ENCODE measurements at places on chromosomes 2 and 18. TPM values are rescaled to one million over a fixed set of nuclear protein-coding genes. Genes with fewer than 3 reads are reported as not detected.

GRCh38 chr2:102484310-102485061 lies 11.5 kb downstream of the SLC9A4 start:
- H3K4me1 ChIP-seq: no peaks in the 10 kb centered on the region
- peaks cover 8% of the 10 kb centered on the region for H3K27me3 ChIP-seq
- DNase-seq: no peak
- H3K4me3 ChIP-seq: no peak overlapping the region
- H3K36me3 ChIP-seq: no peaks in the 10 kb centered on the region
- no peak overlapping the region for H3K27ac ChIP-seq

DNA sequence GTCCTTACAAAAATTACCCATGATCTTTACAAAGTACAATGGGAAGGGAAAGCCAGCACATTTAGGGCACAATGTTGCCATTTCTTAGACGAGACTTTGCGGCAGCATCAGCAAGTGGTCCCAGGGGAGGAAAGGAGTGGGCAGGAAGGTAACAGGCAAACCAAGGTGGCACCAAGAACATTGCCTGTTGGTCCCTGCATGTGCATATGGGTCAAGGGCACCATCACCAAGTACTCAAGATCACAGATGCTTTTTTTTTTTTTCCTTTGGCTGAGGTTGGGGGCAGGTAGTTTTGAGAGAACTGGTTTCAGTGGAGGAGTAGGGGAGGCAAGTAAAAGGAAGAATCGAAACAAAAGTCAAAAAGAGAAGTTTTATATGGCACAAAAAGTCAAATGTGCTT lies 752 bp upstream of the CYTIP start:
- no peaks in the 10 kb centered on the region for H3K4me1 ChIP-seq
- no peak overlapping the region for H3K4me3 ChIP-seq
- DNase-seq: no peak
- H3K27me3 ChIP-seq: no peaks in the 10 kb centered on the region

DNA sequence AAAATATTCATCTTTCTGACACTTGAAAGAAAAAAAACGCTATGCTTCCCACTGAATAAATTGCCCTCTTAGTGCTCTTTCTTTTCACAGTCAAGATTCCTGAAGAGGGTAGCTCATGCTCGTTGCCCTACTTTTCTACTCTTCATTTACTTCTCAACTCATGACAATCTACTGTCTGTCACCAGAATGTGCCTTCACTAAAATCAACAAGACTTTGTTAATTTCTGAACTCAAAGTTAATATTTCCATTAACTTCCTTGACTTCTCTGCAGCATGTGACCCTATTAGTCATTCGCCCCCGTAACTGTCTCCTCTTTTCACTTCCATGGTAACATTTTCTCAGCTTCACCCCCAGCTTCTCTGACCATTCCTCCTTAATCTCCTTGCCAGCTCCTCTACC lies 98.9 kb upstream of the MAPRE2 start:
- H3K4me3 ChIP-seq: no peak overlapping the region
- no peaks in the 10 kb centered on the region for H3K36me3 ChIP-seq
- H3K4me1 ChIP-seq: no peaks in the 10 kb centered on the region
- H3K27ac ChIP-seq: no peak overlapping the region
- H3K27me3 ChIP-seq: no peaks in the 10 kb centered on the region
- DNase-seq: no peak

The HK2 gene
- total RNA-seq: 42.5 TPM

The RAMP1 gene
- 23.4 TPM for total RNA-seq

The SERPINB5 gene
- total RNA-seq: 19.5 TPM

The IL36A gene
- total RNA-seq: not detected

The GTF2A1L gene
- 0.22 TPM for total RNA-seq

The TBR1 gene
- 0.17 TPM for total RNA-seq

The NPAS2 gene
- 20.4 TPM for total RNA-seq

The ALK gene
- total RNA-seq: not detected

The TLX2 gene
- not detected for total RNA-seq
